ENCODE measurements at places on chromosomes 1 and 21. TPM values are rescaled to one million over a fixed set of nuclear protein-coding genes. Genes with fewer than 3 reads are reported as not detected.
A peak's percentile ranks its signal among the peaks of the same experiment; 100 is the strongest.

Gene CYYR1
- total RNA-seq: not detected

Gene C4BPA
- not detected for total RNA-seq

Gene HFM1
- not detected for total RNA-seq

DNA sequence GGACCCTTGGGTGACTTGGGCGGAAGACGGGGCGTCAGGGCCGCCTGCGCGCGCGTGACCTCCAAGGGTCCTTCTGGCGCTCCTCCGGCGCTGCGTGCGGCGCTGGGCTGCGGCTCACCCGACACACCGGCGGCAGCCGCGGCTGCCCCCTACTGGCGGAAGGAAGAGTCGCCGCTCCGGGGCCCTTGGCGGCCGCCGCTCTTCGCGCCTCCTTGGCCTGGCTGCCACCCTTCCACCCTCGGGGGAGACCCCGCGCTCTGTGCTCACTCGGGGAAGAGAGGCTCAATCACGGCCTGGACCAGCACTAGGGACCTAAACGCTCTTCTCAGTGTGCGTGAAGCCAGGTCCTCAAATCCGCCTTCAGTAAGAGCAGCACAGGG lies 89.7 kb downstream of the DMRTA2 start:
- peak; percentile 24 for DNase-seq
- H3K4me1 ChIP-seq: no peaks in the 10 kb centered on the region
- no peaks in the 10 kb centered on the region for H3K36me3 ChIP-seq
- H3K27ac ChIP-seq: no peak overlapping the region

DNA sequence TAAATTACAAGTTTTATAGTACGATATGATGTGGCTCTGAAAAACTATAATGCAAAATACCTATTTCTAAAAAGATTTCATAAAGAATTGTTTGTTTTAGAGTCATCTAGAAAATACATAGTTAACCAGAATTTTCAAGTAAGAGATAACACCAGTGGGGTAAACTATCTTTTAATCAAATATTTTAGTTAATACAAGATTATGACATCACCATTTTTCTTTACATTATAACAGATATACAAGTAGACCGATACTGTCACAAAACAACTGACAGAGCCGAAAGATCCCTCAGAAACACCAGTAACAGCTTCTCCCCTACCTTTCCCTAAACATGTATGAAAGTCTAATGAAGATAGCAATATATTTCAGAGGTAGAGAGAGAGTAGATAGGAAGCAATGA lies 54.2 kb downstream of the EPS15 start:
- peaks cover 22% of the 10 kb centered on the region for H3K36me3 ChIP-seq
- no peak overlapping the region for H3K4me3 ChIP-seq
- no peaks in the 10 kb centered on the region for H3K27me3 ChIP-seq
- no peak for DNase-seq

DNA sequence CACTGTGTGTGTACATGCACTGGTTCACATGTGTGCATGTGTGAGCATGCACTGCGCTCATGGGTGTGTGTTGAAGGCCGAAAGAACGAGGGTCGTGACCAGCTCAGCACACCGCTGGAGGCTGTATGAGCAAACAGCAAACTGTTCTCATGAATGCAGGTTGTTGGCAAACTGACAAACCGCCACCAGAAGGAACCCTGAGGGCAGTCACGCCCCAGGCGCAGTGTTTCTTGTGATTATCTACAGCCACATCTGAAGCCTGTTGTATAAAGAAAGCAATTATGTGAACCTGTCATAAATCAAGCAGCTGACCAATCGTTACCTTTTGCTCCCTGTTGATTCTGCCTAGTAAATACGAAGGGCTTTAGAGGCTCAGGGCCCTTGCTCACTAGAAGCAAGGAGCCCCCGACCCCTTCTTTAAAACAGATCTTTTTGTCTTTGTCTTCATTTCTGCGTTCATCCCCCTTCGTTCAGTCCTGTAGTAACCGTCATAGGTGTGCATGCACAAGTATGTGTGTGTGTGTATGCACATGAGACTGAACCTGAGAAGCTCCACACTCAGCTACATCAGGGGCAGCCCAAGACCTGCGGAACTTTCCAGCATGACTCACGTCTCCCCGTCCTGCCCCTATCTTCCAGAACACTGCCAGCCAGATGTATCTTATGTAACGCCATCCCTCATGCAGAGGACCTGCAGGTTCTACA lies 16.8 kb upstream of the RIPK4 start:
- H3K27ac ChIP-seq: no peak overlapping the region
- H3K27me3 ChIP-seq: peaks cover 41% of the 10 kb centered on the region
- no peaks in the 10 kb centered on the region for H3K36me3 ChIP-seq
- DNase-seq: no peak

DNA sequence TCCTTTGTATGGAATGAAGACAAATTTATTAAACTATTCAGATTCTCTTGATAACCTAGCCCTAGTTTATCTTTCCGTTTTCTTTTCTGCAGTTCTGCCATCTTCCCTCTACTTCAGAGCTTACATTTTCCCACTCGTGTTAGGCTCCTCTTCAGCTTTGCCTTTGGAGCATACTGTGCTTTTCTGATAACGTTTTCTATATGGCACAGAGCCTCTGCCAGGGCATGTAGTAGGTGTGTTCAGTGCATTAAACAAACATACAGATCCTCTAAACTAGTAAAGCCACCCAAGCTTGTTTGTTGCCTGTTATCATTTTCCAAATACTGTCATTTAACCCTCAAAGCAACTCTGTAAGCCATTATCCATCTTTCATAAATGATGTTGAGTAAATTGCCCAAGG lies 25.1 kb downstream of the DYRK1A start:
- DNase-seq: no peak
- H3K27me3 ChIP-seq: no peaks in the 10 kb centered on the region
- H3K36me3 ChIP-seq: no peaks in the 10 kb centered on the region
- no peak overlapping the region for H3K4me3 ChIP-seq

DNA sequence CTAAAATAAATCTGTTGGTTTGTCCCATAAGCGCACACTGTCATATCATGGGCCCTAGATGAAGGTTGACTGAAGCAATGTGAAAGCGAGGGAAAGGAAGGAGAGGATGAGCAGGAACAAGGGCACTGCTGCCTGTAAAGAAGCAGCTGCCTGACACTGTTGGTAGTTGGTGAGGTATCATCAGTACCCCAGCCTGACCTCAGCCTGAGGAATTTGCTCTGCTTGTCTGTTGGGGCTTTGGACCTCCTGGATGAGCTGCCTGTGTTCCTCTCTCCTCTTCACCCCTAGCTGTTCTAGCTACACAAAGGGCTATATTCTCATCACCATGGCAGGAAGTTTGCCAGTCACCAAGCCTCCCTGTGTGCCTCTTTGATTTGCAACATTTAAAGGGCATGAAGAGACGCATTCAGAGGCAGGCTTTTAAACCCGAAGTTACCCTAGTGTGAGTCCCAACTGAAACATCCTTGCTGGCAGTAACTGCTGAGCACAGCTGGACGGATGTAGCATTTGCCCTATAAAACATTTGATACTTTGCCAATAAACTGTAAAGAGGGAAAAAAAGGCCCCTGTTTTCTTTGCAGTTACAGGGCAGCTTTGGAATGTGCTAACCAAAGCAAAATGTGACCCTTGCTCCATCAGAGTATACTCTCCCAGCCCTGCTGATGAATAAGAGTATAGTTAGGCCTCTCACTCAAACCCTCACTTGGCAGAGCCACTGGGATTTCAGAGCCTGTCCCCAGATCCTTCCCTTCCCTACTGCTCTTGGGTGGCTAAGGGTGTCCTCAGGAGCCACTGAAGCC lies 22.2 kb upstream of the SPATA6 start:
- no peaks in the 10 kb centered on the region for H3K36me3 ChIP-seq
- no peaks in the 10 kb centered on the region for H3K4me1 ChIP-seq
- H3K27ac ChIP-seq: no peak overlapping the region
- no peaks in the 10 kb centered on the region for H3K27me3 ChIP-seq

DNA sequence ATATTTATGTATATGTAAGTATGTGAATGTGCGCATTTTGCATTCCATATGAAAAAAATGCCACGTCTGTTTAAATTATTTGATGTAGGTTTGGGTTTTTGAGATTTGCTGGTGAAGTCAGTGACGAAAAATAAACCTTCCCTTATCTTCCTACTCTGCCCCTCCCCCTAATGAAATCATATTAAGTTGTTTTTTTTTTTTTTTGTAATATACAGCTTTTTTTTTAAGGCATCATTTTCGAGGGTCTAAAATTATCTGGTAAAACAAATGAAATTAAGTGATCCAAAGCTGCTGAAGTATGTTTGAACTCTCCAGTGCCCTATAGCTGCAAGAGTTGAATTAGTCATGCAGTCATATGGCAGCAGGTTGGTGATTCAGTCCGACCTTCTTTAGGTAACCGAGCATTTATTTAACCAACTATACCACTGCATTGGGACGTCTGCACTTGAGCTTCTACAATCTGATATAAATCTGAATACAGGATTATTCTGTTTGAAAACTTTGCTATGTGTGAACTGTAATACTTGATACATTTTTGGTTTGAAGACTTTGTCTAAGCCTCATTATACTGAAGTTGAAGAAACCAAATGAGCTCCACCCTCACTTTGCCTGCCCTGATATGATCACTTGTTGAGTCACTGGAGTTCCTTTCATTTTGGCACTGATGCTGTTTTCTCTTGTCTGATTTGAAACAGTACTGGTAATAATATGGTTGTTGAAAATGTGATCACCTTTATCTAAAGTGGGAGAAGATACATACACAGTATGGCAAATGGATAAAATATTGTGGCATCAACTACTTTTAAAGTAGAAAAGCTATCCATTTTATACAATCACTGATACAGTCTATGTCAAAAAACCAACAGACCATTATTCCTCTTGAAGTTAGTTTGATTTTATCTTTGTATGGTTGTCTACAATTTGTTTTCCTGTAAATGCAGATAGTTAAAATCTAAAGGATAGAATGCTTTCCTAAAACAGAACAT lies 11.7 kb downstream of the PDIK1L start:
- H3K27me3 ChIP-seq: no peaks in the 10 kb centered on the region
- H3K4me3 ChIP-seq: no peak overlapping the region
- H3K4me1 ChIP-seq: peaks cover 58% of the 10 kb centered on the region
- H3K27ac ChIP-seq: no peak overlapping the region

GRCh38 chr1:11738783-11739182 lies 2.8 kb downstream of the AGTRAP start:
- H3K36me3 ChIP-seq: no peaks in the 10 kb centered on the region
- no peaks in the 10 kb centered on the region for H3K27me3 ChIP-seq
- H3K4me1 ChIP-seq: peaks cover 67% of the 10 kb centered on the region
- no peak for DNase-seq
- H3K27ac ChIP-seq: no peak overlapping the region

GRCh38 chr21:23245255-23245654 lies 2247.0 kb downstream of the NCAM2 start:
- H3K4me1 ChIP-seq: no peaks in the 10 kb centered on the region
- H3K36me3 ChIP-seq: no peaks in the 10 kb centered on the region
- no peak for DNase-seq
- no peaks in the 10 kb centered on the region for H3K27me3 ChIP-seq

DNA sequence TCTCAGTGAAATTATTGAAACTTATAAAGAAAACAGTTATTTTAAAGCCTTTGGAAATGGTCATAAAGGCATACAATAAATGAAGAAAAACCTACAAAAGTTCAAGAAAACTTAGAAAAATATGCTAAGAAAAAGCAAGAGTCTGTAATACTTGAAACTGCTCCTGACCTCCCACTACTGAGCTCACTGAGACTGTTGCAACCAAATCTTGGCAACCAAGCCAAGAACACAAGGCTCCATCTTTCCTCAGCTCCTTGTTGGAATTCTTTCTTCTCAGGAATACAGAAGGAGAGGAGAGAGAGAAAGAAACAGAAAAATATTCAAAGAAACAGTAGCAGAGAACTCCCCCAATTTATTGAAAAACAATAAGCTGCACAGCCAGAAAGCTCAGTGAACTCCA lies 160.5 kb downstream of the RASAL2 start:
- no peaks in the 10 kb centered on the region for H3K4me1 ChIP-seq
- DNase-seq: no peak
- H3K4me3 ChIP-seq: no peak overlapping the region
- no peak overlapping the region for H3K27ac ChIP-seq
- no peaks in the 10 kb centered on the region for H3K36me3 ChIP-seq

DNA sequence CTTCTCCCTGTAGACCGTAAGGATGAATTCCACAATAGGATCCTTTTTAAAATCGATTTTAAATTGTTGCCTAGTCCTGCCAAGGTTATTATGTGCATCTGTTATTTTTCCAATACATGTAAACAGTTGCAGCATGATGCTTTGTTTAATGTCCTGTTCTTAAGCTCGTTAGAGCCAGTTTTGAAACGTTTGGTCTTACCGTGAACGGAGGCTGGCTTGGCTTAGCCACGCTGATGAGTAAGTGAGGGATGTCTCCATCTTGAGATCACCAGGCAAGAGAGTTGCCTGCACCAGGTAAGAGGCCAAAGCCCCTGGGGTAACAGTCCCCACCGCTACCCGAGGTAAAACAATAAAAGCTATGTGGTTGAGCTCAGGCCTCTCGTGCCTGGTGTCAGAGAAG lies 17.3 kb downstream of the CSTB start:
- peaks cover 27% of the 10 kb centered on the region for H3K36me3 ChIP-seq
- DNase-seq: no peak
- no peak overlapping the region for H3K27ac ChIP-seq
- H3K27me3 ChIP-seq: no peaks in the 10 kb centered on the region
- H3K4me1 ChIP-seq: no peaks in the 10 kb centered on the region

DNA sequence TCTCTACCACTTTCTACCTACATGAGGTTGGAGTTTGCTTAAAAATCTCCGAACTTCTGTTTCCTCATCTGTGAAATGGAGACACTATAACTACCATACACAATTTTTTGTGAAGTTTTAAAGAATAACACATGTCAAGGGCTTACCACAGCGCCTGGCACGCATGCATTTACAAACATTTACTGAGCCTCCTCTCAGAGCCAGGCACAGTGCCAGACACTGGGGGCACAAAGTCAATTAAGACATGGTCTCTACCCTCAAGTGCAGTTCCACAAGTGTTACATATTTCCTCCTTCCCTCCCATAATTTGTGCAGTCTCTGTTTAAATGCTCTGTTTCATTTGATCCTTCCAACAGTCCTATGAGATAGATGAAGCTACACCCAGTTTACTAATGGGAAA lies 356.4 kb upstream of the ESRRG start:
- no peak overlapping the region for H3K27ac ChIP-seq
- DNase-seq: no peak
- H3K36me3 ChIP-seq: no peaks in the 10 kb centered on the region
- H3K4me1 ChIP-seq: no peaks in the 10 kb centered on the region
- H3K4me3 ChIP-seq: no peak overlapping the region

DNA sequence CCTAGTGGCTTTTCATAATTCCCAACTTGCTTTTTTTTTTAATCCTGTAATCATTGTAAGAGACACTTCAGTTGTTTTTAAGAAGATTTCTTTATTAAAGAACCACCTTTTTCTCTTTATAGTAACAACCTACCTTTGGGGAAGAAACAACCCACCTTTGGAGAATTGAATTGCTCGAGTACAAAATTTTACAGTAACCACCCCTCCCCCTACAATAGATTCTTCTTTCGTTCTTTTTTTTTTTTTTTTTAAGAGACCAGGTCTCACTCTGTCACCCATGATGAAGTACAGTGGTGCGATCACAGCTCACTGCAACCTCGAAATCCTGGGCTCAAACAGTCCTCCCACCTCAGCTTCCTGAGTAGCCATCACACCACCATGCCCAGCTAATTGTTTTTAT lies 2.1 kb upstream of the LRRC40 start:
- H3K4me1 ChIP-seq: peaks cover 65% of the 10 kb centered on the region
- no peak overlapping the region for H3K4me3 ChIP-seq
- no peak overlapping the region for H3K27ac ChIP-seq
- no peak for DNase-seq
- H3K36me3 ChIP-seq: peaks cover 1% of the 10 kb centered on the region
- no peaks in the 10 kb centered on the region for H3K27me3 ChIP-seq

GRCh38 chr1:203915811-203916210 lies 54.4 kb downstream of the SNRPE start:
- no peaks in the 10 kb centered on the region for H3K27me3 ChIP-seq
- DNase-seq: no peak
- H3K4me3 ChIP-seq: no peak overlapping the region
- H3K27ac ChIP-seq: no peak overlapping the region
- no peaks in the 10 kb centered on the region for H3K4me1 ChIP-seq
- H3K36me3 ChIP-seq: no peaks in the 10 kb centered on the region

Data from CD4-positive, alpha-beta memory T cell (primary cell).